Fibroblast of skin of right quadriceps (primary cell): ENCODE measurements at places on chromosomes 2 and 18.

GRCh38 chr18:78999939-79000338 is 20.3 kb downstream of the SALL3 start:
- no peak for DNase-seq

DNA sequence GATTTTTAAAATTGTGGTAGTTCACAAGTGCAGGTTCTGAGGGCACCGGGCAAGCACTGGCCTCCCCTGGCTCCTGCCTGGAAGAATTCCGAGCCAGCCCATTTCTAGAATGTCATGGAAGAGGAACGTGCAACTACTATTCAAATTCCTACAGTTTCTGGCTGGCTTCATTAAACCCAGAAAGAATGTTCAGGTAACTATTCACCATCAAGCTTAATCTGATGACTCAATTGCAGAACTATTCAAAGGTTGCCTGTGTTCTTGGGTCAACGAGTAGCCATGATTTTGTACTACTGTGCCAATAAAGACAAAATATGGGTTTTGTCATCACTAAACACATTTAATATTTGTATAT is 14.3 kb upstream of the MFF start:
- no peak for DNase-seq

DNA sequence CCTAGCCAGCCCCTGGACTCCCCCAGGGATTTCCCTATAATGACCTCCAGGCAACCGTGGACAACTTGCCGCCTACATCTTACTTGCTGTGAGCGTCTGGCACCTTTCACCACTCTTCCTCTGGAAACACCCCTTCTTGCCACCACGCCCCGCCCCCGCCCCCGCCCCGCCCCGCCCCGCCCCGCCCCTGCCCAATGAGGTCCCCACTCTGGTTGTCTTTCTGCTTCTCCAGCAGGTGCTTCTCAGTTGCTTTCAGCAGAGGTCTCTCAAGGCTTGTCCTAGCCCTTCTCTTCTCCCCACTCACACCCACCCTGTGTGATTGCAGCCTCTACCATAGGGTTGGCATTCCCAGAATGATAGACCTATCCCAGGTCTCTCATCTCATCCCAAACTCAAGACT is 214.5 kb downstream of the EN1 start:
- no peak for DNase-seq

DNA sequence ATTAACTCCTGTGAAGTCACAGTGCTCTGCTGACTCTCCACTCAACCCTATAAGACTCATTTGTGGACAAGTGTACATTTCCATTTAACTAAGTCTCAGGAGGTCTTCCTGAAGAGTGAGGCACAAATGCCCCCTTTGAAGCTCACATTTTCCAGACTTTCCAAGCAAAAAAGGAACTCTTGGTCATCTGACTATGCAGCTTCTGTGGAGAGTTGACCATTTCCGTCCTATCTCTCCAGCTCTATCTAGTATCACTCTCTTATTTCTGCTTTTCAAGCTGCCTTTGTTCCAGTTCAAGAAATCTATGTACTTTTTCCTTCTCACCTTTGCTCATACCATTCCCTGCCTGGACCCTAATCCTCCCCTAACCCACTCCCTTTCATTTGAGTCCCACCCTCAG is 77.0 kb downstream of the ANTXR1 start:
- no peak for DNase-seq

DNA sequence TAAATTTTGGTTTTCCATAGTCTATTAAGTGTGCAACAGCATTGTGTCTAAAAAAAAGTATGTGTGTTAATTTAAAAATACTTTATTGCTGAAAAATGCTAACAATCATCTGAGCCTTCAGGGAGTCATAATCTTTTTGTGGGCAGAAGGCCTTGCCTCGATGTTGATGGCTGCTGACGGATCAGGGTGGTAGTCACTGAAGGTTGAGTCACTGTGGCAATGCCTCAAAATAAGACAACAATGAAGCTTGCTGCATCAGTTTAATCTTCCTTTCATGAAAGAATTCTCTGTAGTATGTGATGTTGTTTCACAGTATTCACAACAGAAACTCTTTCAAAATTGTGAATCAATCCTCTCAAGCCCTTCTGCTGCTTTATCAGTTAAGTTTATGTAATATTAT is 31.3 kb downstream of the HDHD2 start:
- peak; percentile 68 for DNase-seq

GRCh38 chr2:157329524-157329923 is 3.9 kb upstream of the ERMN start:
- DNase-seq: no peak

- peak; percentile 37 for DNase-seq
Observed at GRCh38 chr2:186590350-186590758, 498 bp downstream of the ITGAV start.
